ENCODE measurements at places on chromosomes 2 and 18. TPM values are rescaled to one million over a fixed set of nuclear protein-coding genes. Genes with fewer than 3 reads are reported as not detected.

Gene CD226
- 6.3 TPM for total RNA-seq

Gene PJVK
- total RNA-seq = 4.0 TPM

Gene DNAH7
- 20.0 TPM for total RNA-seq

Gene BOLL
- not detected for total RNA-seq

Gene ITSN2
- total RNA-seq = 66.9 TPM

Gene DPYSL5
- total RNA-seq = 0.09 TPM

Gene GTF2A1L
- total RNA-seq = 1.6 TPM

Gene ITPRIPL1
- 1.9 TPM for total RNA-seq

Gene CTDP1
- total RNA-seq = 30.5 TPM

Gene SOX11
- total RNA-seq = 0.06 TPM

Gene POTEJ
- 1.8 TPM for total RNA-seq

Gene PLB1
- total RNA-seq = 5.3 TPM

Gene RBM44
- total RNA-seq = 0.80 TPM

Gene SLC40A1
- 553 TPM for total RNA-seq

Gene DCDC2C
- not detected for total RNA-seq

Gene TUBA3D
- not detected for total RNA-seq

Gene NAT8
- not detected for total RNA-seq

Gene TRIM43B
- not detected for total RNA-seq

Gene SLC30A3
- total RNA-seq = 0.77 TPM

Gene LYG2
- total RNA-seq = not detected

Gene ATL2
- total RNA-seq = 171 TPM

Gene UGT1A7
- not detected for total RNA-seq

Gene DYNAP
- total RNA-seq = not detected

Gene MCM6
- total RNA-seq = 13.5 TPM

Gene DUSP2
- 4.4 TPM for total RNA-seq

Gene MBD1
- total RNA-seq = 81.5 TPM

Gene GATA6
- 34.3 TPM for total RNA-seq

Gene TIGD1
- total RNA-seq = 6.0 TPM

Gene FRZB
- 2.0 TPM for total RNA-seq

Gene APCDD1
- 77.4 TPM for total RNA-seq

Gene EFR3B
- 6.1 TPM for total RNA-seq

Gene TDRD15
- not detected for total RNA-seq

Gene RAB6C
- not detected for total RNA-seq

Gene RGPD8
- 10.2 TPM for total RNA-seq

Gene CRYGC
- not detected for total RNA-seq

Gene CLHC1
- total RNA-seq = 13.6 TPM

Gene SPC25
- 2.1 TPM for total RNA-seq

Gene INPP1
- 15.7 TPM for total RNA-seq
